ENCODE measurements at places on chromosomes 13 and 19.

GRCh38 chr13:96796091-96796633, 198.1 kb downstream of the OXGR1 start:
- no peak for DNase-seq

- DNase-seq: no peak
Measured at GRCh38 chr13:50574731-50575130, 268.8 kb downstream of the DLEU7 start.

- DNase-seq: no peak
Measured at GRCh38 chr13:50196118-50196517, 180.9 kb downstream of the KCNRG start.

DNA sequence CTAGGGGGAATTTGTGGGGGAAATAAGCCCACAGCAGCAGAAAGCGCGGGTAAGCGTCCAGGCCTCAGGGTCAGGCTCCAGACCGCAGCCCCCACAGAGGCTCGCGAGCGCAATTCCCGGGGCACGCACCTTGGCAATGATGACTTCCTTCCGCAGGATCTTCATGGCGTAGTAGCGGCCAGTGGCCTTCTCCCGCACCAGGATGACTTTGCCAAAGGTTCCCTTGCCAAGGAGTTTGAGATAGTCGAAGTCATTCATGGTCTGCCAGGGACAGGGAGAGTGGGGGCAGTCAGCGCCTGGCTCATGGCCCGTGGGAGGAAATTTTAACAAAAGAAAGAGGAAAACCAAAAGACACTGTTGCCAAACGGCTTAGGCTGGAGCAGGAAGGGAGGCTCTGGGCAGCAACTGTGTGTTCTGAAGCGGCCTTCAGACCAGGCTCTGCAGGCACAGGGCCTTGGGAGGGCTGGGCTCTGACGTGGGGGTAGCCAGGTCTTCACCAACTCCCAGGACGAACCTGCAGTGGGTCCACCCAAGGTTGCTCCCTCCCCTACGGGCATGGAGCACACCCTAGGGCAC, 15.4 kb upstream of the CCNP start:
- DNase-seq: no peak

DNA sequence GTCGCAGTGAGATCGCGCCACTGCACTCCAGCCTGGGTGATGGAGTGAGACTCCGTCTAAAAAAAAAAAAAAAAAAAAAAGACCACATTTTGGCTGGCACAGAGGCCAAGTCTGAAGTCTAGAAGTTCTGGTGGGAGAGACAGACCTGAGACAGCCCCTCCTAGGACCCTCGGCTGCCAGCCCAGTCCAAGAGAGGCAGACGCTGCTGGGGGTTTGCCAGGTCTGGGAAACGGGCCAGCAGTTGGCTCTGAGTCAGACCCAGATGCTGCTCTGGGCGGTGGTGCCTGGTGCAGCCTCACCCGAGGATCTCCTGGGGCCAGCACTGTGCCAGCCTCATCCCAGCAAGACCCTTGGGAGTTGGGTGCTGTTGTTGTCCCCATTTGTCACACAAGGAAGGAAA, 5.8 kb downstream of the FCHO1 start:
- no peak for DNase-seq

GRCh38 chr13:99332456-99332855, 25.3 kb upstream of the GPR183 start:
- no peak for DNase-seq

DNA sequence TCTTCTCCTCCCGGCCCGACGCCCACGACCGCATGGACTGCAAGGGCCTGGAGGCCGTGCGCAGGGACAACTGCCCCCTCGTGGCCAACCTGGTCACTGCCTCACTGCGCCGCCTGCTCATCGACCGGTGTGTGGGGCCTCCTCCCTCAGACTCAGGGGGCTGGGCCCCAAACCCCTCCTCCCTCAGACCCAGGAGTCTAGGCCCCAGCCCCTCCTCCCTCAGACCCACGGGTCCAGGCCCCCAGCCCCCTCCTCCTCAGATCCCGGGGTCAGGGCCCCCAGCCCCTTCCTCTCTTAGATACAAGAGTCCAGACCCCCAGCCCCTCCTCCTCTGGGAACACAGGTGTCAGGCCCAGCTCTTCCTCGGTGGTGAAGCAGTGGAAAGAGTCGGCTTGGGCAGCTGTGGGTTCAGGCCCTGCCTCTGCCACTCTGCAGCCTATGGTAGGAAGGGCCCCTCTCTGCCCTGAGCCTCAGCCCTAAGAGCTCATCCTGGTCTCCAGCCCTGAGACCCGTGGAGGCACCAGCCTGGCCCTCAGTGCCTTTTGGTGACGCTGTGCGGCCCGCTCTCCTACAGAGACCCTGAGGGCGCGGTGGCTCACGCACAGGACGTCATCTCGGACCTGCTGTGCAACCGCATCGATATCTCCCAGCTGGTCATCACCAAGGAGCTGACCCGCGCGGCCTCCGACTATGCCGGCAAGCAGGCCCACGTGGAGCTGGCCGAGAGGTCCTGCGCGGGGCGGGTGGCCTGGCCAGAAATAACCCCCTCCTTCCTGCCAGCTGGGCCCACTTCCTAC, 3.7 kb upstream of the SPIB start:
- DNase-seq: peak; percentile 68

- DNase-seq: no peak
Measured at GRCh38 chr19:2309734-2310362, 1.9 kb upstream of the LINGO3 start.

DNA sequence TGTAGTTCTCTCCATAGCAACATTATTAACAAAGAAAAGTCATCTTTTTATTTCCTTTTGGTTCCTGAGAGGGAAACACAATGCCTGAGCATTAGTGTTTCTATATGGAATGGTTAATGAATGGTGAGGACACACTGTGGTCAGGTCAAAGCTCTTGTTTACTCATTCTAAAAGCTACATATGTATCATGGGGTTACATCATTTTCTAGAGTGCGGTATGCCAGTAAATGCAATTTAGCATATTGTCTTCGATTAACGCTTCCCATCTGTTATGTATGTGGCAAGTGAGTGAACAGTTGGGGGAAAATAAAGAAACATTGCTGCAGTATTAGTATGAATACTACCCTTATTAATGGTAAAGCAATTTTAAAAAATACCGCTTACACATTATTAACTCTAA, 1152.2 kb upstream of the SPRY2 start:
- DNase-seq: no peak

- no peak for DNase-seq
Measured at GRCh38 chr19:1761528-1762242, 8.4 kb downstream of the ONECUT3 start.

DNA sequence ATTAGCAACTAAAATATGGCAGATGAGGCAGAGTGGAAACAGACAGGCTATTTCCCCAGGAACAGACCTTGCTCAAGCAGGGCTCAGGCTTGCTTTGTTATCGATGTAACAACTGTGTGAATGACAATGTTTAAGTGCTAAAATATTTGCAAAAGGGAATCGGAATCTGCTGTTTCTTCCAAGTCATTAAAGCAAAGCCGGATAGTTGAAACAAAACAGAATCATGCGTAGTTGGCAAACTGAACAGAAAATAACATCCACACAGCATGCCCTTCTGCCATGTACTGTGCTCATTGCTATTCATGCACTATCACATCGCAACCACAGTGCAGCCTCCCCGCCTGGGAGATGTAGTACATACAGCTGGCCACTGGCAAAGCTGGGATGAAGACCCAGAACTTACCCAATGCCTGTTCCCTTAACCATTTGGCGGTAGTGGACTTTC, 799.1 kb downstream of the DIAPH3 start:
- no peak for DNase-seq

- DNase-seq: no peak
Measured at GRCh38 chr13:106113796-106114195, 421.7 kb downstream of the EFNB2 start.

DNA sequence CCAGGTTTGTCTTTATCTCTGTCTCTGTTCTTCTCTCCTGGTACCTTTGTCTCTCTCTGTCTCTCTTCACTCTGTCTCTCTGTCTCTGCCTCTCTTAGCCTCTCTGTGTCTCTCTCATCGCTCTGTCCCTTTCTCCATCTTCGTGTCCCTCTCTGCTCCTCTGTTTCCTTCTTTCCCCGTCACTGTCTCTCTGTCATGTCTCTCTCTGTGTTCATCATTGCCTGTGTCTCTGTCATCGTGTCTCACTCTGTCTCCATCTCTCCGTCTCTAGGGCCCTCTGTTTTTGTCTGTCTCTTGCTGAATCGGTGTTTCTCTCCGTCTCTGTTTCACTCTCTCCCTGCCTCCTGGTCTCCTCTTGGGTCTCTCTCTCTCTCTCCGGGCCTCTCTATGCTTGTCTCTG, 2.9 kb upstream of the KCNN4 start:
- no peak for DNase-seq

DNA sequence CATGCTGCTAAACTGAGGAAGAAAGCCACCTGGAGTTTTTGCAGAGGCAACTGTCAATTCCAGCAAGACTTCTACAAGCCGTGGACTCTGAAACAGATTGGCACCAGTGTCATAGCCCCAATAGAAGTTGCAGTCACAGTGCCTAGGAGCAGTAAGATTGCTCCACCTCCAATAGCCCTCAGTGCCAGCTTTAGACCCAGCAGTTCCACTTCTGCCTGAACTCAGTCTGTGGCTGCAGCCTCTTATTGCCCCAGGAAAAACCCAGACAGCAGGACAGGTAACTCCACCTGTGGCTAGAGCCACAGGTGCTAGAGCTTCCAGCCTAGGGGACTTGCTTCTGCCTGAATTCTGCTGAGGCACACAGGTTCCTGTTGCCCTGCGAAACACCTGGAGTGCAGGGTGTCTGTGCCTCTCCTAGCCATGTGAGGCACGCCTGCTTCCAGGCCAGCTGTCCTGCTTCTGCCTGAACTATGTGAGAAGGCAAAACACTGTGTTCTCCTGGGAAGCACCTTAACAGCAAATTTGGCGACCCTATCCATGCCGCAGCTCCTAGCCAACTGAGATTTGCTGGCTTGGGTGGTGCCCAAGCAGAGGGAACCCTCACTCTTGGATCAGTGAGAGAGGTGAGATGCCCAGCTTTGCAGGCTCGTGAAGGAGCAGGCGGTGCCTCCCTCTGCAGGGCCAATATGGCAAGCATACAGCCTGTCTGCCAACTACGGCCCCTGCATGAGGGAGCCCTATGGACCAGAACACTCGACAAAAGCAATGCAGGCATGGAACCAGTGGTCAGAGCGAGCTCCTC, 607.6 kb downstream of the PCDH17 start:
- DNase-seq: no peak

- DNase-seq: peak; percentile 44
Measured at GRCh38 chr19:35135389-35135909, 590 bp upstream of the LGI4 start.

DNA sequence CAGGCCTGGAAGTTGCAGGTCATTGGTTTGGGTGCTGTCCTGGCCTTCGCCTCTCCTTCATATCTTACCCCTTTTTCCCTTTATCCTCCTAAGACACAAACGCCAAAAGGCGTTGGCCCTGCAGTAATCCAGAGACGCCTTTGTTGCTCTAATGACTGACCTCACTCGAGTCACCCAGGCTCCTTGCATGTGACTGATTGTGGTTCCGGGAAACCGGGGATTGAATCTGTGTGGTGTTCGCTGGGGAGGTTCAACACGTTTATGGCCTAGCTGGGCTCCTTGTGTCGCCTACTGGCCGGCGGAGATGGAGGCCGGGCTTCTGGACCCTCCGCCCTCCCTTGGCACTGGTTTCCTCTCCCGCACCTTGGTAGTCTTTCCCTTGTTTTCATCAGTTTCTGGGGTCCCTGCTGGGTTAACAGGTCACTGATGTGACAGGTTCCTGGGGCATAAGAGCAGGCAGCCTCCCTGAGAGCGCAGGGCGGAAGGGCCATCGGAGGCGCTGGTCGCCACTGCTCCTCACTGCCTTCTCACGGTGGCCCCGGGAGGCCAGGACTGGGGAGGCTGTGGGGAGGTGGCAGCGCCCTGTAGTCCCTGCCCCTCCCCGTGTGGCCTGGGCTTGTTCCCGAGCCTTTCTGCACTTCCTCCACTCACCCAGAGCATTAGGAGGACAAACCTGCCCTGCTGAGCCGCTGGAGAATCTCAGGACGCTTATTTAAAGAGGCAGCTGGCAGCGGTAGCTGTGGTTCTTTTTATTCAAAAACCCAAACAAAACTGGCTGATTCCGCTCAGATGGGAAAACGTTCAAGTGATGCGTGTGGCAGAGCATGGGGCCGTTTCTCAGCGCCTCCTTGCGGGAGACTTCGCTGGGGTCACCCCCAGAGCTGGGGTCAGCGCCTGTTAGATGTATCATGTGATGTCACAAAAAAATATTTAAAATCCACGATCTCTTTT, 18.1 kb upstream of the NDUFS7 start:
- no peak for DNase-seq

GRCh38 chr19:31314156-31314555, 35.1 kb downstream of the TSHZ3 start:
- DNase-seq: no peak

- DNase-seq: peak; percentile 87
Measured at GRCh38 chr19:40803857-40804782, 5.1 kb downstream of the EGLN2 start.

DNA sequence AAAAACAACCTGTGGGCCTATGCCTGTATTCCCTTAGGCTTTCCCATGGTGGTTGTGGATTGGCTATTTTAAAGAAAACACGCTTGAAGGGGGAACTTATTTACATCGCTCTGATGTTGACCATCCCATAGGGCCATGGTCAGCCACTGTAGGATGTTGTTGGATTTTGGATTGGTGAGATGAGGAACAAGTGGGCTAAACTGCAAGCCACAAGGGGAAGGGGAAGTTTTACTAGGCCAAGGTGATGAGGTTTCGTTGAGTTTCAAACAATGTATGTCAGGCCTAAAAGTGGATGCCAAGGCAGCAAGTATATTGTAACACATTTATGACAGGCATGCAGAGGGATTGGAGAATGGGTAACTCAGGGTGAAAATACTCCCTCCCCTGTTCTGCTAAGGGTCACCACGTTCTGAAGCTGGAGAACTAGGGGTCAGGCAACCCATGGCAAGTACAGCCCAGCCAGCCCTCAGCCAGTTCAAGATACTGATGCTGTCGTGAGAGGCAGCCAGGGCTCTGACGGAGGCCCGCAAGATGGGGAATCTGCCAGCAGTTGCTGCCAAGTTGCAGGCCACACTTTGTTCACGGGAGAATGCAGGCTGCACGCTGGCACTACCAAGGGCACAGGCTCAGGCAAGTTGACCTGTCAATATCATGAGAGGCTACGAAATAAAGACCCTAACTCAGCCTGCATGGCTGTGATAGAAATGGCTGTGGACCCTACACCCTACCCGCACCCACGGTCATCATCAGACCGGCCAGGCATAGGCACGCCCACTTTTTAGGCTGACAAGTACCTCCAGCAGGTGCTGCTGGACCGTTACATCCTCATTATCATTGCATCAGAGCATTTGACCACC, 11.1 kb downstream of the IRGC start:
- no peak for DNase-seq

- DNase-seq: no peak
Measured at GRCh38 chr19:35470128-35470527, 20.1 kb downstream of the KRTDAP start.
